ENCODE measurements at places on chromosomes 3 and 15. TPM values are rescaled to one million over a fixed set of nuclear protein-coding genes. Genes with fewer than 3 reads are reported as not detected.
A peak's percentile ranks its signal among the peaks of the same experiment; 100 is the strongest.

- H3K27ac ChIP-seq: peak overlapping the region; percentile 71
- DNase-seq: no peak
- H3K27me3 ChIP-seq: no peaks in the 10 kb centered on the region
- H3K4me1 ChIP-seq: peaks cover 17% of the 10 kb centered on the region
- H3K36me3 ChIP-seq: no peaks in the 10 kb centered on the region
Measured at GRCh38 chr3:64265646-64266045, 40.4 kb upstream of the PRICKLE2 start.

DNA sequence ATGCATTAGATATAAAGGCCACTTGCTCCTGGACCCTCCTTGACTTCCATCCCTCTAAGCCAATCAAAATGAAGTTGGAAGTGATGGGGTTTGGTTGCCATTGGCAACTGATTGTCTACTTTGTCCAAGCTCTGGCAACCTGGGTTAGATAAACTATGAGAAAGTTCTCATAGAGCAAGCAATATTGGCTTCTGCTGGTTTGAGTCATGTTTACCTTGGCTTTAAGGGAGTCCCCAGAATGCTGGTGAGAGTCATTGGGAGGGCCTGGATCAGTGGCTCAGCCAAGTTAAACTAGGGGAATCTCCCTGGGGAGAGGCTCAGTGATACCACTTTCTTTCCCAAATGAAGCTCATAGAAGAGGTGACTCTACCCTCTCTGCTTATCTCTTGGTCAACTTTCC lies 176.3 kb upstream of the ROPN1 start:
- H3K27ac ChIP-seq: no peak overlapping the region
- peaks cover under 1% of the 10 kb centered on the region for H3K36me3 ChIP-seq
- peak; percentile 27 for DNase-seq
- no peaks in the 10 kb centered on the region for H3K27me3 ChIP-seq
- peaks cover 77% of the 10 kb centered on the region for H3K4me1 ChIP-seq

GRCh38 chr3:125147491-125147820 lies 65.1 kb downstream of the SLC12A8 start:
- DNase-seq: no peak
- no peak overlapping the region for H3K27ac ChIP-seq
- no peaks in the 10 kb centered on the region for H3K36me3 ChIP-seq
- H3K4me3 ChIP-seq: no peak overlapping the region

DNA sequence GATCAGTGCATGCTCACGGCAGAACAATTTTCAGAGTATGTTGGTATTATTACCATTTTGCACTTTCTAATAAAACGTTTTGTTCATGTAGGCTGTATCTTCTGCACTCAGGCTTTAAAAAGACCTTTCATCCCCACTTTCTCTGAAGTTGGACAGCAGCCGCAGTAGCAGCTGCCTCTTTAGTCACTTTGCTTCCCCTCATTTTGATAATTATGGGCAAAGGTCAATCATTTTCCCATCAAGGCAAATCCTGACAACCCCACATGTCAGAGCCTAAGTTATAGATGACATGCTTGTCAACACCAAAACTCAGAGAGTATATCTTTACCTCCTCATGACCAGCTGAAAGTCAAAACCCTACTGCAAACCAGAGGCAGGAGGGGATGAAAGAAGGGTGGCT lies 99.7 kb downstream of the ROBO2 start:
- no peaks in the 10 kb centered on the region for H3K4me1 ChIP-seq
- H3K27ac ChIP-seq: no peak overlapping the region
- no peak for DNase-seq
- no peak overlapping the region for H3K4me3 ChIP-seq
- no peaks in the 10 kb centered on the region for H3K36me3 ChIP-seq

- H3K4me1 ChIP-seq: peaks cover 15% of the 10 kb centered on the region
- H3K27me3 ChIP-seq: no peaks in the 10 kb centered on the region
- no peak for DNase-seq
- no peaks in the 10 kb centered on the region for H3K36me3 ChIP-seq
- H3K27ac ChIP-seq: no peak overlapping the region
Measured at GRCh38 chr15:100885811-100886210, 6.2 kb downstream of the ALDH1A3 start.

- H3K27ac ChIP-seq: no peak overlapping the region
- no peak overlapping the region for H3K4me3 ChIP-seq
- no peaks in the 10 kb centered on the region for H3K27me3 ChIP-seq
Measured at GRCh38 chr3:130340766-130341165, 4.7 kb upstream of the COL6A5 start.

GRCh38 chr15:73321496-73322450 lies 47.0 kb downstream of the HCN4 start:
- H3K4me3 ChIP-seq: no peak overlapping the region
- H3K36me3 ChIP-seq: no peaks in the 10 kb centered on the region
- no peak overlapping the region for H3K27ac ChIP-seq

- DNase-seq: no peak
- H3K27ac ChIP-seq: peak overlapping the region; percentile 25
- H3K4me3 ChIP-seq: peak overlapping the region; percentile 65
- H3K4me1 ChIP-seq: no peaks in the 10 kb centered on the region
- H3K36me3 ChIP-seq: no peaks in the 10 kb centered on the region
Measured at GRCh38 chr15:101088788-101089578, 162.9 kb downstream of the CHSY1 start.

DNA sequence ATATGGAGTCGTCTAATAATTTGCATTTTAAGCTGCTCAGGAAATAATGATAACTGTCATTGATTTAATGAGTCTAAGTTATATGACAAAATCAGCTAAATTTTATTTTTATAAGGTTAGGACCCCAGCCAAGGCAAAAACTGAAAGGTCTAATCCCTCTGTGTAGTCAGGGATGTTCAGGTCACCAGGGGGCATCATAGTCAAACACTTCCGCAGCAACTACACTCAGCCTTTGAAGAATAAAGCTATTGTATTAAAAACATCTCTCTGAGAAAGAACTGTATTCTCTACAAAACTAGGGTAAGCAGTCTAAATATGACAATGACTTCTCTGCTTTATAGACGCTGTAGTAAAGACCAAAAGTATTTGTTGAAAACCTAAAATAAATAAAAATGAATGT lies 15.0 kb downstream of the INTS14 start:
- no peak for DNase-seq
- peaks cover 59% of the 10 kb centered on the region for H3K36me3 ChIP-seq
- no peak overlapping the region for H3K27ac ChIP-seq
- H3K27me3 ChIP-seq: no peaks in the 10 kb centered on the region

DNA sequence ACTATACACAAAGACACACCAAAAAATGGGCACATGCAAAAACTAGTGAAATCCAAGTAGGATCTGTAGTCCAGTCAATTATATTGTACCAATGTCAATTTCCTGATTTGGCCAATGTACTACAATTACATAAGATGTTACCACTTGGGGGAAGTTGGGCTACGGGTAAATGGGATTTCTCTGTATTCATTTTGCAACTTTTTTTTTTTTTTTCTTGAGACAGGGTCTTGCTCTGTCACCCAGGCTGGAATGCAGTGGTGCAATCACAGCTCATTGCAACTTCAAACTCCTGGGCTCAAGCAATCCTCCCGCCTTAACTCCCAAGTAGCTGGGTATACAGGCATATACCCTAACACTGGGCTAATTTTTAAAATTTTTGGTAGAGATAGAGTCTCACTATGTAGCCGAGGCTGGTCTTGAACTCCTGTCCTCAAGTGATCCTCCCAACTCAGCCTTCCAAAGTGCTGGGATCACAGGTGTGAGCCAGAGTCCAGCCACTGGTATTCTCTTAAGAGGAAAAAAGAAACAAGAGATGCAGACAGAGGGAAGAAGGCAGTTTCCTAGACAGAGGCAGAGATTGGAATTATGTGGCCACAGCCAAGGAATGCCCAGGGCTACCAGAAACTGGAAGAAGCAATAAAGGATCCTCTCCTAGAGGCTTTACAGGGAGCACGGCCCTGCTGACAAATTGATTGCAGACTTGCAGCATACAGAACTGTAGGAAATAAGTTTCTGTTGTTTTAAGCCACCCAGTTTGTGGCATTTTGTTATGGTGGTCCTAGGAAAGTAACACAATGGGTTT lies 33.3 kb downstream of the TFDP2 start:
- H3K27ac ChIP-seq: no peak overlapping the region
- no peaks in the 10 kb centered on the region for H3K27me3 ChIP-seq
- H3K4me1 ChIP-seq: no peaks in the 10 kb centered on the region
- no peak overlapping the region for H3K4me3 ChIP-seq

- H3K36me3 ChIP-seq: peaks cover 6% of the 10 kb centered on the region
- no peak for DNase-seq
- H3K4me1 ChIP-seq: no peaks in the 10 kb centered on the region
- no peak overlapping the region for H3K4me3 ChIP-seq
- H3K27ac ChIP-seq: no peak overlapping the region
Measured at GRCh38 chr3:31704591-31705179, 172.0 kb downstream of the STT3B start.

DNA sequence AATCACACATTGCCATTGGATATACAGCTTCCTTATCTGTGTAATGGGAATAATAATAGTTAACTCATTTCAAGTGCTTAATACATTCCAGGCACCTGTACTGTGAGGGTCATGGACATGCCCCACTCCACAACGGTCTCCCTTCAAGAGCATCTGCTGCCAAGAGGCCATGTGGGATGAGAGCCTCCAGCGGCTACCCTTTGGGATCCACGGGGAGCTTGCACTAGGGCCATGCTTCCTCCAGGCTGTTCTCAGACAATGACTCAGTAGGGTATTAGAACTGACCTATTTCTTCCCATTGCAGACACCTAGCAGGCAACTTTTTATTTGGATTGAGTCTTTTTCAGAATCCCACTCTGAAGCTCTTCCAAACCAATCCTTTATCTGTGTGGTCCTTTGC lies 1078.9 kb downstream of the TUSC7 start:
- no peaks in the 10 kb centered on the region for H3K27me3 ChIP-seq
- DNase-seq: no peak
- no peaks in the 10 kb centered on the region for H3K36me3 ChIP-seq
- no peaks in the 10 kb centered on the region for H3K4me1 ChIP-seq

DNA sequence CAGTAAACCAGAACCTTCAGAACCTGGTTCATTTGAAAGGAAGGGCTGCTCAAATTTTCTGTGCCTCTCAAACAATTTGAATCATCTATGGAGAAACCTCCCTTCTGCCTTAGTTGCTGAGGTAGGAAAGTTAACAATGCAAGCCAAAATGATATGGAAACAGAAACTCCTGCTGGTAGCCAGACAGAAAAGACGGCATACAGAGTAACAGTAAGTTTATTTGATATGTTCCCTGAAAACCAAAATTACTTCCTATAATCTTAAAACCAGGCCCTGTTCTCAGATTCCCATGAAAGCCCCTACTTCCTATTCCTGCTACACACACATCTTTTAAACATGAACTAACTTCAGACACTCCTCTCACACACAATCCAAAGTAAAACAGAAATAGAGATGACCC lies 86.2 kb downstream of the TBC1D5 start:
- H3K27ac ChIP-seq: no peak overlapping the region
- H3K4me3 ChIP-seq: no peak overlapping the region
- H3K4me1 ChIP-seq: no peaks in the 10 kb centered on the region
- no peaks in the 10 kb centered on the region for H3K36me3 ChIP-seq

DNA sequence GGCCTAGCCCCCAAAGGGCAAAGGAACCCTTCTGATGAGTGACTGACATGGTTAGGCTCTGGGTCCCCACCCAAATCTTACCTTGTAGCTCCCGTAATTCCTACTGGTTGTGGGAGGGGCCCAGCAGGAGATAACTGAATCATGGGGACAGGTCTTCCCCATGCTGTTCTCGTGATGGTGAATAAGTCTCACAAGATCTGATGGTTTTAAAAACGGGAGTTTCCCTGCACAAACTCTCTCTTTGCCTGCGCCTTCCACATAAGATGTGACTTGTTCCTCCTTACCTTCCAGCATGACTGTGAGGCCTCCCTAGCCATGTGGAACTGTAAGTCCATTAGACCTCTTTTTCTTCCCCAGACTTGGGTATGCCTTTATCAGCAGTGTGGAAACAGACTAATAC lies 16.9 kb downstream of the TKT start:
- DNase-seq: no peak
- H3K4me3 ChIP-seq: no peak overlapping the region
- H3K27me3 ChIP-seq: no peaks in the 10 kb centered on the region
- no peak overlapping the region for H3K27ac ChIP-seq

- no peak overlapping the region for H3K27ac ChIP-seq
- H3K4me3 ChIP-seq: no peak overlapping the region
- no peaks in the 10 kb centered on the region for H3K36me3 ChIP-seq
- DNase-seq: no peak
- H3K4me1 ChIP-seq: no peaks in the 10 kb centered on the region
Measured at GRCh38 chr3:134699721-134700120, 48.9 kb upstream of the KY start.

GRCh38 chr3:182583545-182583944 lies 209.8 kb upstream of the ATP11B start:
- DNase-seq: no peak
- H3K4me3 ChIP-seq: no peak overlapping the region

DNA sequence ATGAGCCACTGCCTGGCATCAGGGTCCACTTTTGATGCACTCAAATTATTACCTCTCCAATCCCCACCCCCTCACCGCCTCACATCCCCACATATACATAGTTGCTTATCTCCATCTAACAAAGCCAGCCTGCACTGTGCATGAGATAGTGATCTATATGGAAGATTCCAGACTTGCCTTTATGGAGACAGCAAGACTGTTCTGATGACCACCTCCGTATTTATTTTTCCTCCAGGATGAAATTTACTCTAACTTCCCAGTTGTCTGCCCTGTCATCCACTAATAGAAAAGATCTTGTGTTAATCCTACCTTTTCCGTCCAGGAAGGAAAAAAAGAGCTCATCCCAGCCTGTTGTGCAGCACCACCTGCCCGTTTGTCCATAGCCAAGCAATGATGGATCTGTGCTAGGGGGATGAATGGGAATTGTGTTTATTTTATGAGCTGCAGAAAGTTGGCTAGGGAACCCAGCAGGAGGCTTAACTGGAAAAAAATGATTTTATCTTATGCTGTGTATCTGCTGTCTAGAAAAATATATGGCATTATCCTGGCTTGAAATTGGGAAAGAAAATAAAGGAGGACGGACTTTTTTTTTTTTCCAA lies 114.5 kb downstream of the CD47 start:
- H3K4me1 ChIP-seq: peaks cover 4% of the 10 kb centered on the region
- no peaks in the 10 kb centered on the region for H3K36me3 ChIP-seq
- no peak for DNase-seq
- H3K27me3 ChIP-seq: no peaks in the 10 kb centered on the region
- no peak overlapping the region for H3K4me3 ChIP-seq
- H3K27ac ChIP-seq: no peak overlapping the region

DNA sequence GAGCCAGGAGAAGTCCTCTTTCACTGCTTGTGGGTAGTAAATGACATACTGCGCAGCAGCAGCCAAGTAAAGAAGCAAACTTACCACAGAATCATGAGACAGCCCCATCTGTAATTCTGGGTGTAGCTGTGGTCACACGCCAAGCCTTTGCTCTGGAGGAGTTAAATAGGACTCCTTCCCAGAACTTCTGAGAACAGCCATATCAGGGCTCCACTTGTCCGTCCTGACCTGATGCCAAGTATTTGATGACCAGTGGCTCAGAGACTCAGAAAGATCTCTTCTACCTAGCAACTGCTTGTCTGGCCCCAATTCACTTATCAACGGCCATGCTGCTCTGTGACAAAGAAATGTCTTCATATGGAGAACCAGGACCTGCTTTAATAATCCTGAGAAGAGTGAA lies 20.6 kb upstream of the GOLIM4 start:
- no peak overlapping the region for H3K27ac ChIP-seq
- no peaks in the 10 kb centered on the region for H3K27me3 ChIP-seq
- peaks cover 4% of the 10 kb centered on the region for H3K4me1 ChIP-seq

The TTC14 gene
- total RNA-seq: 79.7 TPM

The FAM81A gene
- total RNA-seq: 0.71 TPM

The CYFIP1 gene
- total RNA-seq: 112 TPM

The ASB14 gene
- not detected for total RNA-seq

The ARL14 gene
- 0.85 TPM for total RNA-seq

The C2CD4A gene
- not detected for total RNA-seq

The AADACL2 gene
- total RNA-seq: not detected

The GPR27 gene
- total RNA-seq: 0.54 TPM

The FETUB gene
- total RNA-seq: not detected

The SST gene
- total RNA-seq: not detected
